Stimulated activated CD4-positive, alpha-beta T cell treated with anti-CD3 and anti-CD28 coated beads, Interleukin-15, amount 100 ng/mL, for 48 hours (primary cell): ENCODE measurements at places on chromosomes 6 and 20.

GRCh38 chr6:113763311-113763766 lies 93.8 kb upstream of the MARCKS start:
- no peak for DNase-seq

DNA sequence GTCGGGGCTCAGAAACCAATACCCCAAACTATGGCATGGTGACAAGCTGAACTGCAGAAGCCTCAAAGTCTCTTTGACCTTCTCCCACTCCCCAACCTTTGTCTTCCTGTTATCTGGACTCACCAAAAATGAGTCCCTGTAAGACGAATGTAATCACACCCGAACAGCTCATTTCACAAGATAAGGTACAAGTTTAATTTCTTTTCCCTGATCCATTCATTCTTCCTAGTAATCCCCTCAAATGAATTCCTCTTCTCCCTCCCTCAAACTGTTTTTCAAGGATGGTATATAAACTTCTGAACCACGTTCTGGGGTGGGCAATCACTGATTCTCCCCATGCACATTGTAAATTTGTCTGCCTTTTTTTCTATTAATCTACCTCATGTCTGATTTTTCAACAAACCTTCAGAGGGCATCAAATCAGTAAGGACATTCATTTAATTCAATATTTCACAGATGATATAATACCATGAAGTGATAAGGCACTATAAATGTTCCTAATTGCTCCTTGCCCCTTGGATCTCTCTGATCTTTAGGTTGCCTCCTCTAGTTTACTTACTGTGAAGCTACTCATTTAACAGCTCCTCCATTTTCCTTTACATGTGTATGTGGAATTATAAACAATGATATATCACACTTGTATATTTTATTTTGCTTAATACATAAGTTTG lies 77.2 kb downstream of the OR2B2 start:
- no peak for DNase-seq

DNA sequence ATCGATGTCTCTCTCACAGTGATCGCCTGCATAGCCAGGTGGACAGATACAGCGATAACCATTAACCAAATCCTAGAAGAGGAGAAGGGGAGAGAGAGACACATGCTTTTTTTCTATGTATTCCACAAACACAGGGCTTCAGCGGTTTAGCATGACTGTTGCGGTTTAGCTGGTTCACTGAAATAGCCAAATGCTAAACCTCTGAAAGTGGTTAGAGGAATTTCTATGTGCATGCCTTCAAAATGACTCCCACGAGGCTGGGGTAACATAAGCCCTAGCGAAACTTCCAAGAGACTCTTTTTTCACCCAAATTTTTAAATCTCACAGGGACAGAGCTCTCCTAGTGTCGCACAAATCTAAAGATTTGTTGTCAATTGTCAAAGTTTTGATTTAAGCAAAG lies 25.1 kb downstream of the JAG1 start:
- DNase-seq = no peak

DNA sequence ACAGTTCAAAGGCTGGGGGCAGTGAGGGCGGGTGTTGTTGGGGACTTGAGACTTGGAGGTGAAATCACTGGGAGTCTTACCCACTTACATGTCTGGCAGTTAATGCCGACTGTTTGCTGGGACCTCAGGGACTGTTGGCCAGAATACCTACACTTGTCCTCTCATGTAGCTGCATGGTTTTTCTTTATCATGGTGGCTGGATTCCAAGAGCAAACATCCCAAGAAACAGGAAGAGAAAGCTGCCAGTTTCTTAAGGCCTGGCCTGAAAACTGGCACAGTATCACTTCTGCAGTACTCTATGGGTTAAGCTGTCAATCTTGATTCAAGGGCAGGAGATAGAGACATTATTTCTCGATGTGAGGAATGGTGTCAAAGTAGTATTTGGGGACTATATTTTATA lies 19.8 kb upstream of the C6orf62 start:
- DNase-seq = no peak

DNA sequence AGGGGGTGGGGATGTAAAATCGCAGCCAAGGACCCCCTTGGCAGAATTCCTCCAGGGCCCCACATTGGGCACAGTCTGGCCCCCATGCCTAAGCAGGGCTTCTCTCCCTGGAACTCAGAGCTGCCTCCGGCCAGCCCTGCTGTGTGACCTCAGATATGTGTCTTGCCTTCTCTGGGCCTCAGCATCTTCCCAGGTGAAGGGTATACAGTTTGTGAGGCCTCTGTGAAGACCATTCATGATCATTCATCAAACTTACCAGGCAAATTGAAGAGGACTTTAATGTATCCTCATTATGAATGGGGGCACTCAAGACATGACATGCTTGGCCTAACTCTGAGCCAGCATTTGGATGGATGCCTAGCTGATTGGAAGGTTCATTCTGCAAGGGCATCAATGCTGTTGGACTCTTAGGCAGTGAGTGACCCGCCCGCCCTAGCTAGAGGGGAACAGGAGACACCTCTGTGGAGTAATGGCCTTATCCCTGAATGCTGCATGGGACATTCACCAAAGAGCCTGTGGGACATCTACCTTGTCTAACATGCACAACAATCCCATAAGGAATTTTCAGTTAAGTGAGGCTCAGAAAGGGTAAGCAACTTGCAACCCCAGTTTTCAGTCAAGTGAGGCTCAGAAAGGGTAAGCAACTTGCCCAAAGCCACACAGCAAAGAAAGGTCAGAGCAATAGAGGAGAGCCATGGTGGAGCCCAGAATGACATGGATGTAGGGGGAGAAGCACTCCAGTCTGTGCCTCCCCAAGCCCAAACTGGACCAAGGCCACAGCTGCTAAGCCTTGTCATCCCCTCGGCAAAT lies 535 bp downstream of the CCN5 start:
- DNase-seq = no peak

- DNase-seq = no peak
Observed at GRCh38 chr6:169841907-169842606, 90.6 kb downstream of the ERMARD start.
